ENCODE measurements at places on chromosomes 11 and 22. TPM values are rescaled to one million over a fixed set of nuclear protein-coding genes. Genes with fewer than 3 reads are reported as not detected.
A peak's percentile ranks its signal among the peaks of the same experiment; 100 is the strongest.

Gene SLC22A12
- not detected for total RNA-seq

DNA sequence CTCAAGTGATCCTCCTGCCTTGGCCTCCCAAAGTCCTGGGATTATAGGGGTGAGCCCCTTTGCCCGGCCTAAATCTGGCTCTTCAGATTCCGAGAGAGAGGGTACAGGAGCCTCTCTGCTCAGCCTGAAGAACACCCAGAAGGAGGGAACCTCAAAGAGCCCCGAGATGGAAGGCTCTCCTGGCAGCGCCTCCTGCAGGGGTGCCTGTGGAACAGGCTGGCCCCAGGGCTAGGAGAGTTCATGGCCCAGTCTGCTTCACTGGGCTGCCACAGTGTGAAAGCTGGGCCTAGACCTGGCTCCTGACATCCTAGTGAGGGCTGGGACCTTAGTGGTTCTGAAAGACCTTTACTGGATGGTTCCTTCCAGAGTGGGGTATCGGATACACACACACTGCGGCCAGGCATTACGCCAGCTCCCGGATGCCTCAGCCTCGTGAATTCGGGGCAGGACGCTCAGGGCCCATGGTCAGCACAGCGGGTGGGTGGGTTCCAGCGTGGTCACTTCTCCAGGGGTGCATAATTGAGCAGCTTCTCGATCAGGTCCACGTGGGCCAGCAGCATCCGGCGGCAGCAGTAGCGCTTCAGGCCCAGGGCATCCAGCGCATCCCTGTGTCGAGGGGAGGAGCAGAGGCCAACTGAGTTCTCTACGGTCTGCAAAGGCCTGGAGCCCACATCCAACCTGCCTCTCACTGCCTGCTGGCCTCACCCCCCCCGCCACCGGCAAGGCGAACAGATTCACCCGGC lies 2.3 kb downstream of the POLR2L start:
- peak; percentile 46 for DNase-seq

DNA sequence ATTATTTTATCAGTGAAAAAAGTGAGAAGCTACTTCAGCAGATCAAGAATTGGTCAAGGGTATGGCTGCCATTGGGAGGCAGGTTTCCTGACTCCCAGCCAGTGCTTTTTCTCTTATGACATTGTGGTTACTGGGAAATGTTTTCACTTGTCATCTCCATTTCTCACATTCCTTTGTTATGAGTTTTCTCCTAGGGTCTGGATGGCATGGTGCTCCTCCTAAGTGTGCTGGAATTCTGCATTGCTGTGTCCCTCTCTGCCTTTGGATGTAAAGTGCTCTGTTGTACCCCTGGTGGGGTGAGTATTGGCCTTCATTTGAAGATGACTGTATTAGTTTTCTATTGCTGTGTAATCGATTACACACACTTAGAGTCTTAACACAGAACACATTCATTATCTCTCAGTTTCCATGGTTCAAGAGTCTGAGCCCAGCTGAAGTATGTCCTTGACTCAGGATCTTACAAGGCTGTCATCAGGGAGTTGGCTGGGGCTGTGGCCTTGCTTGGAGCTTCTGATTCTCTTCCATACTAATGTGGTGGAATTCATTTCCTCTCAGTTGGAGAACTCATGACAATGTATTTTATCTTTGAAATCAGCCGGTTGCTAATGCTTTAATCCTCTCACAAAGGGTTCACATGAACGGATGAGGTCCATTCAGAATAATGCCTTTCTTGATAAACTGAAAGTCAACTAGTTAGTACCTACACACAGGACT lies 21.0 kb upstream of the MS4A6E start:
- DNase-seq = no peak

Gene C11orf87
- total RNA-seq = not detected

Gene TP53AIP1
- 0.13 TPM for total RNA-seq

Gene IL10RA
- not detected for total RNA-seq

DNA sequence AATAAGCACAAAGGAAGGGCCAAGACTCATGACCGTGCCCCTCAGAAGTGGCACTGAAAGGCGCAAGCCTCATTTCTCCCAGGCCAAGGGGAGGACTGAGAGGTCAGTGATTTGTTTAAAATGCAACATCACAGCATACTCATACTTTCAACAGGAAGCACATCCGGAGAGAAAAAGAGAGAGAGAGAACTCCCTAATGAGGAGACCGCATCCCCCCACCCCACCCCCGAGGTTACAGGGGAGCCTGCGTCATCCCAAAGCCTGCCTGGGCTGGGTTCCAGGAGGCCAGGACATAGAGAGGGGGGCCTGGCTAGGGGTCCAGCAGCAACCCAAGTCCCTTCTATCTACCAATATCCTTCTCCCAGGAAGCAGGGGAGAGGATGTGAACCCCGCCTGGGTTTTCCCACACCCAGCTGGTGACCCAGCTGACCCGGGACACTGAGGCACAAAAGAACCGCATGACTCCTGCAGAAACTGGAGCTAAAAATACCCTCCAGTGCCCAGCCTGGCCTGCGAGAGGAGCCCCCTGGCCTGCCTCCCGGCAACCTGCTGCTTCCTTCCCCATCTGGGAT lies 3.8 kb downstream of the CSNK1E start:
- DNase-seq = no peak

DNA sequence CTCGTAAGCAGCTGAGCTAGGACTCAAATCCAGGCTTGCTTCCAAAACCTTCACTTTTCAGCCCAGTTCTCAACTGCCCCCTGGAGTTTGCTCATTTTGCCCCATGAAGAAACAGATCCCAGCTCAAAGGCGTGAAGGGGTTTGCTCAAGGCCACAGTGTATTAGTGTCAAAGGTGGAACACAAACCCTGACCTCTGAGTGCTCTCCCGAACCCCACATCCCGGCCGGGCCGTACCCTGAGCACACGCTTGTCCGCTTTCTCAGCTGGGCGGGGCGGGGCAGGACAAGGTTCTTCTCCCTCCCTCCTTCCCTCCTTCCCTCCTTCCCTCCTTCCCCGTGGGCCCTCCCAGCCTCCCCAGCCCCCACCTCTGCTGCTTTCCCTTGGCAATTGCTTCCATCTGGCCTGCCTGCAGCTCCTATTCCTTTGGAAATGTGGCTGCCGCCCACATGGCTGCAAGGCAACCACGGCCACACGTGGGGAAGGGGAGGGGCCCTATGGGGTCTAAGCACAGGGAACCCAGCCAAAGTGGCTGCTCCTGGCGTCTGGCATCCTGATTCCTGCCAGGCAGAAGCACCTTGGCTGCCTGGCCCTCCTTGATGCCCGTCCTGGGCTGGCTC lies 4.1 kb downstream of the ST3GAL4 start:
- DNase-seq = peak; percentile 79

DNA sequence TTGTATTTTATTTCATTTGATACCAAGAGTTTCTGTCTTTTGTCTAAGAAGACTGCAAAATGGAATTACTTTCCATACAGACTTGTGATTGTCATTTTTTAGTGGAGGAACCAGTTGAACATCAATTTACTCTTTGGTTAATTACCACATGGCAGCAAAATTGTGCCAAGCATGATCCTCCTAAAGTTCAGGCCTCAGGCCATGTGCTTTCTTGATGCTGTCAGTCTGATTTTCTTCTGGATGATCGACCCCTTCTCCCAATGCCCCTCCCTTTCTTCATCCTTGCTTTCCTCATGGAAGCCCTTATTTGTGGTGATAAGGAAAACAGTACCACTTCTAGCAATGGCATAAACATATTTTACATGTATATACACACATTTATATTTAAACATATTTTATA lies 76.2 kb downstream of the SVIP start:
- DNase-seq = no peak

Gene FAM227A
- 1.8 TPM for total RNA-seq
